Progenitor cell of endocrine pancreas (in vitro differentiated cells): ENCODE measurements at places on chromosomes 4 and X. TPM values are rescaled to one million over a fixed set of nuclear protein-coding genes. Genes with fewer than 3 reads are reported as not detected.

Gene SORBS2
- 92.6 and 94.2 TPM in 2 replicates for total RNA-seq

- DNase-seq = no peak
Observed at GRCh38 chrX:13597874-13598273, 28.5 kb downstream of the EGFL6 start.

DNA sequence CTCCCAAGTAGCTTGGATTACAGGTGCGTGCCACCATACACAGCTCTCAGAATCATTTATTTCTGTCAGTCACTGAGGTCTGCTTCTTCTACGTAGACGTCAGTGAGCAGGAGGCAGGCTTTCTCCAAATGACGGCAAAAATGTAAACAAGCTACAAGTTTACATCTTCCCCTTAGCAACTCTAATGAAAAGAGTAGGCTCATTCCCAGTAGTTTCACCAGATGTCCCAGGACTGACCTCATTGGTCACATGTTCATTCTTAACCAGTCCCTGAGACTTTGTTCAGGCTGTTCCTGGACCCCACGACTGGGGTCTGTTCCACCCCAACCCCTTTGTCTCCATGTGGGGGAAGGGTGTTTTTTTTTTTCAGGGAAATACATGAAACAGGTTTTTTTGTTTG is 67.1 kb downstream of the TENM3 start:
- DNase-seq = no peak

GRCh38 chrX:119181491-119181890 is 53.9 kb upstream of the KIAA1210 start:
- DNase-seq = no peak

Gene CYTL1
- 1.2 TPM in 2 replicates for total RNA-seq

GRCh38 chr4:151600432-151600831 is 160.4 kb downstream of the GATB start:
- no peak for DNase-seq

- DNase-seq = no peak
Observed at GRCh38 chr4:55906989-55907388, 41.8 kb upstream of the CEP135 start.

Gene CXCR3
- not detected in 2 replicates for total RNA-seq

- DNase-seq = no peak
Observed at GRCh38 chrX:67718926-67719325, 175.1 kb downstream of the AR start.

Gene CLDN34
- 0.38 and 0.42 TPM in 2 replicates for total RNA-seq

DNA sequence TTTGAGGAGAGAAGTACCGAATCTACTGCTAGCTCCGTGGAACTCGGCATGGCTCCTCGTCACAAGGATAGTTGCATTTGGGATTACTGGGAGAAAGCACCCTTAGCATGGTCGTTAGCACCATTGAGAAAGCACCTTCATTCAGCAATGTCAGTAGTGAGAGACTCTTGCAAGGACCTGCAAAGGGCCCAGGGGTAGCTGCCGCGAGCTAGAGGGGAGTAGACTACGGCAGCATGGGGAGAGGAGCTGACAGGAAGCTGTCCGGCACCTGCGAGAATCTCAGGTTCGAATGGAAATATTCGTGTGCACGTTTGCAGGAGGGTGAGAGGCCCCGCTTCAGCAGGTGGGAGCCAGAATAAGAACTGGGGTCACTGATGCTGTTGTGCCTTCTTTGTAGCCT is 20.2 kb downstream of the TLR10 start:
- DNase-seq = no peak

Gene GPR34
- not detected in 2 replicates for total RNA-seq
